ENCODE measurements at places on chromosomes 11 and 22.

- DNase-seq, result no peak
These were observed 38.6 kb downstream of the IGF2 start for GRCh38 chr11:2100361-2101170.

DNA sequence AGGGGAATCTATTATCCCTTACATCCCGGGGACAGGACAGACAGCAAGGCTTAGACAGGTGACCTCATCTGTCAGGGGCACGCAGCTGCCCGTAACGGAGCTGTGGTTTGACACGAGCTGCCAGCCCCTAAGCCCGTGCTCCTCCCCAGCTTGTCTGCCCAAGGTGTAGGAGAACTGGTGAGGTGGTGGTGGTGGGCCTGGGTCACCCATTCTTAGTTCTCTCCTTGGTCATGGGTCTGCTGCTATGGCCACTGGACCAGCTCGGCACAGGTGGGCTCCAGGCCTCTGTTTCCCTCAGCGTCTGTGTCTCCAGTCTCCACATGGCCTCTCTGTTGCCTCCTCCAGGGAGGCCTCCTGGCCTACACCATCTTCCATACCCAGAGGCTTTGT lies 5.4 kb downstream of the PARVG start:
- DNase-seq, result no peak

GRCh38 chr11:117580866-117581265 lies 216.2 kb downstream of the DSCAML1 start:
- DNase-seq, result no peak

DNA sequence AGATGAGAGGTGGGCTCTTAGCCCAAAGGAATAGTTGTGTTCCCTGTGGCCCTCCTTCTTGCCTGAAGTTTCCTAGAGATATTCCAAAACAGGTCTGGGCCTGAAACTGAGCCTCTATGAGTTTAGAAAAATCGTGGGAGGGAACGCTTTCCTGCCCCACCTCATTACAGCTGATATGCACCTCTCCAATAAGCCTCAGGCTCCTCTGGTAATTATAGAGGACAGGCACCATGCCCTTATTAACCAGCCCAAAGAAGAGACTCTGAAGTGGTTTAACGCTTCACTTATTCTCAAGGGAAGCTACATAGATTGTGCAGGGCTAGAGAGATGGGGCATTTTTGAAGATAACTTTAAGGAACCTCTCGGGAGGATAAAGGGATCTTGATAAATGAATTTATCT lies 3.4 kb upstream of the MPZL2 start:
- no peak for DNase-seq

- DNase-seq, result no peak
These were observed 158.2 kb downstream of the BUD13 start for GRCh38 chr11:116614306-116615210.

All from GM12892 (cell line).